Mesenteric fat pad (tissue), 1 donor: ENCODE measurements at places on chromosomes 11 and 22.

GRCh38 chr11:129720156-129720555 is 95.5 kb upstream of the TMEM45B start:
- DNase-seq: peak; percentile 74

- no peak for DNase-seq
Measured at GRCh38 chr11:70471254-70471653, 72.9 kb downstream of the CTTN start.

- DNase-seq: no peak
Measured at GRCh38 chr11:64609436-64610047, 18.5 kb downstream of the SLC22A12 start.

- peak; percentile 35 for DNase-seq
Measured at GRCh38 chr22:43531651-43532050, 119.8 kb downstream of the MPPED1 start.

GRCh38 chr11:22173532-22173931 is 19.4 kb upstream of the ANO5 start:
- no peak for DNase-seq

GRCh38 chr11:72058416-72059034 is 21.8 kb downstream of the NUMA1 start:
- no peak for DNase-seq
